Large intestine (tissue), 12 donors: ENCODE measurements at places on chromosomes 16 and 17. TPM values are rescaled to one million over a fixed set of nuclear protein-coding genes. Genes with fewer than 3 reads are reported as not detected.

KLHL36 gene
- 32.8 TPM for polyA plus RNA-seq

DNA sequence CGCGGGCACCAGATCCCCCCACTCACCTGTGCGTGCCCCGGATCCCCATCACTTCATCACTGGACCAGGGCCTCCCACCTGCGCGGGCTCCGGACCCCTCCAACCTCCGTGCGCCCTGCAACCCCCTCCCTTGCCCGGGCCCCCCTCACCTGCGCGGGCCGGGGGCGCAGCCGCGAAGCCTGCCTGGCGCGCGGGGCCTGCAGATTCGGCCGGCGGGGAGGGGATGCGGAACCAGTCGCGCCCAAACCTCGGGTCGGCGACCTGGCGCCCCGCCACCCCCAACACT lies 202 bp downstream of the CEP131 start:
- DNase-seq: no peak

GALK1 gene
- polyA plus RNA-seq: 61.0 TPM

GRCh38 chr17:57283203-57283971 lies 27.1 kb downstream of the MSI2 start:
- DNase-seq: no peak

GRCh38 chr17:67422897-67423296 lies 45.8 kb downstream of the PITPNC1 start:
- peak; percentile 33 for DNase-seq

DNA sequence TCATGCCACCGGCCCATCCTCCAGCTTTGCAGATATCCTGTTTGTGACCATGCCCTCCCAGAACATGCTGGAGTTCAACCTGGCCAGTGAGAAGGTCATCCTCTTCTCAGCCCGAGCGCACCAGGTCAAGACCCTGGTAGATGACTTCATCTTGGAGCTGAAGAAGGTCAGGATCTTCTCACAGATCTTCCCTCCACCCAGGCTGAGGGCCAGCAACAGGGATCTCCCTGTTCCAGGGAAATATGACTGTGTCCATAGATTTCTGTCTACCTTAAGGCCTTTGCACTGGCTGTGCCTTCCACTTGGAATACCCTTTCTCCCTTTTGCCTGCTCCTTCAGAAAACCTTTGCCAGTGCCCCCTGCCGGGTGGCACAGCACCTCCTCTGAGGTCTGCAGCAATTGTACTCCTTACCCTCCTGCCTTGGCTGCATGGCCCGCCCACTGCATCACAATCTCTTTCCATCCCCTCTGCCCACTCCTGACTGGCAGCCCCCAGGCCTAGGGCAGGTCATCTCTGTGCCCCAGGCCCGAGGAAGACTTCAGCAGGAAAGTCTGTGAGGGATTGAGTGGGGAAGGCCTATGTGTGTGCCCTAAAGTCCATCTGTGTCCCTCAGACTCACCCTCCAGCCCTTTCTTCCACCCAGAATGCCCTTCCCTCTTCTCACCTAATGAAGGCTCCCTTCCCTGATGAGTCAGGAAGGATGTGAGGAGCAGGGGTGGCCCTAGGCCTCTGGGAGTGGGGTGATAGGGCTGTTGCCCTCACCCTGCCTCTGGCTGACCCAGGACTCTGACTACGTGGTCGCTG lies 27.3 kb upstream of the ALKBH5 start:
- DNase-seq: no peak

DNA sequence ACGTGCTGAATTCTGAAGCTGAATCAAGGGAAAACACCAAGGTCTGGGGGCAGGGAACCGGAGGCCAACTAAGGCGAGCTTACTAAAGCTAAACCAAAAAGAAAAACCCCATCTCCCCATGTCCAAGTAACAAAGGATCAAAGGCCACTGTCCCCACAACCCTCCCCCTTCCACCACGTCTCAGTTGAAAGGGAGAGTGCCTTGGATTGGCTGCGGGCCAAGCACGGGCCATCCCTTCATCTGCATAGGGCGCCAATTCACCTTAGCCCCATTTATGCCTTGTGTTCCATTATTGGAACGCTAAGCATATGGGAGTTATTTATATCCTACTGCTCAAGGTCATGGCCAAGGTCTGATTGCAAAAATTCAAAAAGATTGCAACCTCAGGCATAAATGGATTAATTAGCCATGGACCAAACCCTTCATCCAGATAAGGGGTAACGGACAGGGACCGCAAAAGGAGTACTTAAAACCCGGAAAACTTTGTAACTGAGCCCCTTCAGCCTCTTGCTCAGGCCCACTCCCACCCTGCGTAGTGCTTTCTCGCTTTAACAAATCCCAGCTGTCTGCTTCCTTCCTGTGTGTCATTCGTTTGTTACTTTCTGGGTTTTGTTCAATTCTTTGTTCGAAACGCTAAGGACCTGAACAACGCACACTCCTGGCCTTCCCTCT lies 740 bp upstream of the ATP6V0D1 start:
- DNase-seq: no peak

ABCC11 gene
- 0.21 TPM for polyA plus RNA-seq

- peak; percentile 57 for DNase-seq
Measured at GRCh38 chr17:19386051-19386929, 700 bp downstream of the MFAP4 start.

DNA sequence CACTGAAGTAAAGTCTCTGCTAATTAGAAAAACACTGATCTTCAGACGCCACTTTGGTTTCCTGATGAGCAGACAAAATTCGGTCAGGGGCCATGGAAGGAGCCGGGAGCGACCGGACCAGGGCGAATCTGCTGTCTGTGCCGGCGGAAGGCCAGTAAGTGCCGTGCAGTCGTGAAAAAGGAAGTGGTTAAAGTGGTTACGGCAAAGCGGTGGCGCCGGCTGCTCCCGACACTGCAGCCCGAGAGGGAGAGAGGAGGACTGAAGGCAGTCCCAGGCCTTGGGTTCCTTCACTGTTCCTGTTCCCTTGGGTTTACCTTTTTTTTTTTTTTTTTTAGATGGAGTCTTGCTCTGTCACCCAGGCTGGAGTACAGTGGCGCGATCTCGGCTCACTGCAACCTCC lies 17.3 kb upstream of the HEXD start:
- no peak for DNase-seq

CTRB2 gene
- polyA plus RNA-seq: not detected

DNA sequence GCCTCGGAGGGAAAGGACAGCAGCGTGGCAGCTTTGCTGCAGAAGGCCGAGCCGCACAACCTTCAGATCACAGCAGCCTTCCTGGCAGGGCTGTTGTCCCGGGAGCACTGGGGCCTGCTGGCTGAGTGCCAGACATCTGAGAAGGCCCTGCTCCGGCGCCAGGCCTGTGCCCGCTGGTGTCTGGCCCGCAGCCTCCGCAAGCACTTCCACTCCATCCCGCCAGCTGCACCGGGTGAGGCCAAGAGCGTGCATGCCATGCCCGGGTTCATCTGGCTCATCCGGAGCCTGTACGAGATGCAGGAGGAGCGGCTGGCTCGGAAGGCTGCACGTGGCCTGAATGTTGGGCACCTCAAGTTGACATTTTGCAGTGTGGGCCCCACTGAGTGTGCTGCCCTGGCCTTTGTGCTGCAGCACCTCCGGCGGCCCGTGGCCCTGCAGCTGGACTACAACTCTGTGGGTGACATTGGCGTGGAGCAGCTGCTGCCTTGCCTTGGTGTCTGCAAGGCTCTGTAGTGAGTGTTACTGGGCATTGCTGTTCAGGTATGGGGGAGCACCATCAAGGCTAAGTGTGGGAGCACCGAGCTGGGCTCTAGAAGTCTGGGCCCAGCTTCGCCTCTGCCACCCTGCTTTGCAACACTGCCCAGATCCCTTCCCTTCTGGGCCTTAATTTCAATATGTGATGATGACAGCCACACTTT lies 18.6 kb downstream of the NOD2 start:
- no peak for DNase-seq

GRCh38 chr17:7484919-7485377 lies 782 bp downstream of the POLR2A start:
- no peak for DNase-seq

- no peak for DNase-seq
Measured at GRCh38 chr17:76969598-76970172, 101.5 kb downstream of the MGAT5B start.

DNA sequence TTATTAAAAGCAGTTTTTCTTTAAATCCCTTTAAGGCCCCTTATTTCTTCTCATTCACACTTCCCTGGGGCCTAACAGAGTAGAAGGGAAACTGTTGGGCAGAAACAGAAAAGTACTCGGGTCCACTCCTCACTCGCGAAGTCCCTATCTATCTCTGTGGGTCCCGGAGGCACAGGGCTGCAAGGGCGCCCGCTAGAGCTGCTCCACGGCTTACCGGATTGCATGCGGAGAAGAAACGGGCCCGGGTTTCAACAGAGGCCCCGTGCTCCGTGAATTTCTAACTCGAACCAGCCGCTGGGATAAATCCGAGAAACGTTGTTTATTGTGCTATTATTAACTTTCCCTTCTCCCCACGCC lies 4.3 kb downstream of the CBLN1 start:
- no peak for DNase-seq

DNA sequence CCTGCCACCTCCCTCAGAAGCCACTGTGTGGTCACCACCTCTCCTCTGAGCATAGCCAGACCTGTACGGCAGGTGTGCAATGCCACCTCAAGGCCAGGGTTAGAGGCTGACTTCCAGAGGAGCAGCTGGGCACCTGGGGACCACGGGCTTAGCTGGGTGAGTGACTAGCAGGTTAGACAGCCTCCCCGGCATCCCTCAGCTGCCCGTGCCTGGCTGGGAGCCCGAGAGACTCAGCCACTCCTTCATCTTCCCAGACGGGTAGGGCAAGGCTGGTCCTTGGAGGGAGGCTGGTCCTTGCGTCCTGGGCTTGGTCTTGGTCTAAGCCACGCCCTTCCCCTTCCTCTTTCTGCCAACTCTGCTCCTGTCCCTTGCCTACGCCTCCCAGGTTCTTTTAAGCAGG lies 7.8 kb downstream of the CRHR1 start:
- DNase-seq: no peak

DNA sequence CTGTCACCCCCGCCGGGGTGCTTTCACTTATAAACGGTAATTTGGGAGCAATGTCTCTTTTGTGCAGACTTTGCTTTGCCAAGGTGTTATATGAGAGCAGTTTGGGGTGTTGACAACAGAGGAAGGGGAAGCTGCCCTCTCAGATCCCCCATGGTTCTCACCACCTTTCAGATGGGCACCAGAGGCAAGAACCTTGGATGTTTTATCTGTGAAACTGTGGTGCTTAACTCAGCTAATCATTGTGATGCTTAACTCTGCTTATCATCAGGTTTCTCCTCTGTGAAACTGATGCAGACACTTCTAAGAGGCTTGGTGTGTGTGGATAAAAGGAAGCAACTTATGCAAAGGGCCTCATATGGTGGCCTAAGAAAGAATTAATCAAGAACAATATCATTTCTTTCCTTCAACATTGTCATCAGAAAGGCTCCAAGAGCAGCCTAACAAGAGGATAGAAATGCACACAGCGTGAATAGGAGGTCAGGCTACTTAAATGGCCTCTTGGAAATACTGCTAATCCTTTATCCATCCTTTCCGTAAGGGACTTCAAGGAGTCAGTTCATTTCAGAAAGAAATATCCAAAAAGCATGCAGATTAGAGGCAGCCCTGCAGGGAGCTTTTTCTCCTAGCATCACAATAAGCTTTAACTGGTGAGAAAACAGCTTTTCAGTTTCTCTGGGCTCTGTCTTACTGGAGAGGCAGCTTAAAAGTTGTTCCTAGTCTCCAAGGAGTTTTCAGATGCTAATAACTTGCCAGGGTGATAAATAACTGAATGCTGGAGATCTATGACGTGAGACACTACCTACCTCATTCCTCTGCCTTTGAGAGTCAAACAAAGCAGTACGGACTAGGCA lies 55.1 kb upstream of the CLEC3A start:
- no peak for DNase-seq

DNA sequence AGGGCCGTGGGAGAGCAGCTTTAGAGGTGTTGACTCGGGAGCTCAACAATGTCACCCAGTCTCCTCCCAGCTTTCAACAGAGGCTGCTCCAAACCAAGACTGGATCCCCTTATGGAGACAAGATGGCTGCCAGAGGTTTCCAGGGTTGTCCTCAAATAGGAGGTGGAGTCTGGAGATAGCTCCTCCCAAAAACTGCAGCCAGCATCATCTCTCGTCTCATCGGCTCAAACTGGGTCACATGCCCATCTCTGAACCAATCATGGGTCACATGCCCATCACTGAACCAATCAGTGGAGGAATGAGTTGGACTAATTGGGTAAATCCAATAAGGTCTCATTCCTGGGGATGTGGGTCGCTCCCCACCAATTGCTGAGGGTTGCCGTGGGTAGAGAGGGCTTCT lies 41.1 kb upstream of the C16orf82 start:
- DNase-seq: no peak

- peak; percentile 8 for DNase-seq
Measured at GRCh38 chr16:7246578-7246977, 86.1 kb upstream of the RBFOX1 start.

DNA sequence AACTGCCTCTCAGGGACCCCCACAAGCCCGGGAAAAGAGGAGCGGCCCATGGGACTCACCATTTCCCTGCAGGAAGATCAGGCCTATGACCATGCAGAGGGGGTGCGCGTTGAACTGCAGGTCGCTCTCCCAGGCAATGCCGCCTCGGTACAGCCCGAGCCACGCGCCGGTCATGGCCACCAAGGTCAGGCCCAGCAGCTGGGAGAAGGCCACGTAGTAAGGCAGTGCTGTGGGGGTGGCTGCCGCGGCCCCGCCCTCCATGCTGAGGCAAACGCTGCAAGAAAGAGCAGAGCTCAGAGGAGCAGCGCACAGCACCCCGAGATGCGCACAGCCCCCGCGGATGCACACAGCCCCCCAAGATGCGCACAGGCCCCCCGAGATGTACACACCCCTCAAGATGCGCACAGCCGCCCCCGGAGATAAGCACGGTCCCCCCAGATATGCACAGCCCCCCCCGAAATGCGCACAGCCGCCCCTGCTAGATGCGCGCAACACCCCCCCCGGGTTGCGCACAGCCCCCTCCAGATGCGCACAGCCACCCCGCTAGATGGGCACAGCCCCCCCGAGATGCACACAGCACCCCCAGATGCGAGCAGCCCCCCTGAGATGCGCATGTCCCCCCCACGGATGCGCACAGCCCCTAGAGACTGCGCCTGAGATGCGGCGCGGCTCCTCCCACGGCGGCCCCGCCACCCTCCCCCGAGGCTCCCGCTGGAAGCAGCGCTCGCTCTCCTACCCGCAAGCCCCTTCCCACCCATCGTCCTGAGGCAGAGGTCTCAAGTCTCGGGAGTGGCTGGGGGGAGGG lies 8.6 kb downstream of the CYB561 start:
- DNase-seq: no peak

ABCC3 gene
- polyA plus RNA-seq: 53.7 TPM

DNA sequence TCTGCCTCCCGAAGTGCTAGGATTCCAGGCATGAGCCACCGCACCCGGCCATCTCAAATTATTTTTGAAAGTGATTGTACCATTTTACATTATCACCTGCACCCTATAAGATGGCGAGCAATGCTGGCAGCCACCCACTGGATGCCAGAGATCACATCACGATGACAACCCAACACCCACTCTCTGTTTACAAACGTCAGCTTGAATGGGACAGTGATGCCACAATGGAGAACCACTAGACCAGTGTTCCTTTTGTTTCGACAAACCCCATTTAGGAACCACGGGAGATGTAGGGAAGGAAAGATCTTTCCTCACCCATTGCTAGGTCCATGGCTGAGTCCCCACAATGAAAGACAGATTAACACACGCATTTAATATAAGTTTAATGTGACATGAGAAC lies 20.1 kb upstream of the HAPSTR1 start:
- no peak for DNase-seq
